Right renal cortex interstitium (tissue), 3 donors: ENCODE measurements at places on chromosomes 7 and 10. TPM values are rescaled to one million over a fixed set of nuclear protein-coding genes. Genes with fewer than 3 reads are reported as not detected.

- DNase-seq, result no peak
Observed at GRCh38 chr7:1944619-1945210, 274.6 kb downstream of the ELFN1 start.

The SPDYE2B gene
- polyA plus RNA-seq, result 0.76 TPM

The LRRC17 gene
- 92.7 TPM for polyA plus RNA-seq

- no peak for DNase-seq
Observed at GRCh38 chr10:131186547-131187253, 124.8 kb downstream of the TCERG1L start.

DNA sequence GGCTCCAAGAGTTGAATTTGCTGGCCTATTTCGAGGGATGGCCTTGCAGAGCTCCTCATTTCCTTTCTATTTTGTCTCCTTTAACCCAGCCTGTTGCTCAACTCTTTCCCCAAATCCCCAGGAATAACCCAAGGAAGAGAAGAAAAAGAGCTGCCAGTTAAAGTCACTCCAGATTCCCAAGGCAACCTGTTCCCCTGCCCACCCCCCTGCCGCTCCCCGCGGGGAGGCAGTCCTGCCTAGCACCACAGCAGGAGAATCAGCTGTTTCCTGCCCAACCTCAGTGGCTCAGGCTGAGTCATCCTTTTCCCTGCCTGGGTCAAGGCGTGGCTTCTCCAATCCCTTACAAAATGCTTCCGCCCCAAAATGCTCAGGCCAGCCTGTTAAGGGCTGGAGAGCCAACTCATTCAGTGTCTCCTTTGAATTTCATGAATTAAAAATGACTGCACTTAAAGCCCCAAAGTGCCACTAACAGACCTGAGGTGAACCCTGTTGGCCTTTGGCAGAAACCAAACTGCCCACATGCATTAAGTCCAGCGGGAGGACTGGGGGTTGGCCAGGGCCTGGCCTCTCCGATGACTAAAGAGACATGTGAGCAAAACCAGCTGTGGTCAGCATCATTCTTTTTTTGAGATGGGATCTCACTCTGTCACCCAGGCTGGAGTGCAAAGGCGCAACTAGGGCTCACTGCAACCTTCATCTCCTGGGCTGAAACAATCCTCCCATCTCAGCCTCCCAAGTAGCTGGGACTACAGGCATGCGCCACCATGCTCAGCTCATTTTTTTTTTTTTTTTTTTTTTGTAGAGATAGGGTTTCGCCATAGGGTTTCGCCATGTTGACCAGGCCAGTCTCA is 83.2 kb upstream of the KIF5B start:
- DNase-seq, result no peak

GRCh38 chr7:88027724-88028123 is 93.7 kb downstream of the ADAM22 start:
- DNase-seq, result no peak

DNA sequence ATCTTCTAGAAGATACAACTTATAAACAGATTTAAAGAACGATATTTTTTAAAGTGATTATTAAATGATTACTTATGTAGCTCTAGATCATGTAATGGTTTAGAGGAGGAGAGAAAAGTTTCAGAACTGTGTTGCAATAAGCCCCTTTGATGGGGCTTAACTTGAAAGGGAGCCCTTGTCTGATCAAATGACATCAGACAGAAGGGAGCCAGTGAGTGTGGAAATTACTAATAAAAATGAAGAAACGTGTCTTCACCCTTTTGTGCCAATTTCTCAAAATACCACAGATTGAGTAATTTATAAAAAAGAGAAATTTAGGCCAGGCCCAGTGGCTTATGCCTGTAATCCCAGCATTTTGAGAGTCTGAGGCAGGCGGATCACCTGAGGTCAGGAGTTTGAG is 318.2 kb downstream of the EXOC4 start:
- DNase-seq, result no peak

DNA sequence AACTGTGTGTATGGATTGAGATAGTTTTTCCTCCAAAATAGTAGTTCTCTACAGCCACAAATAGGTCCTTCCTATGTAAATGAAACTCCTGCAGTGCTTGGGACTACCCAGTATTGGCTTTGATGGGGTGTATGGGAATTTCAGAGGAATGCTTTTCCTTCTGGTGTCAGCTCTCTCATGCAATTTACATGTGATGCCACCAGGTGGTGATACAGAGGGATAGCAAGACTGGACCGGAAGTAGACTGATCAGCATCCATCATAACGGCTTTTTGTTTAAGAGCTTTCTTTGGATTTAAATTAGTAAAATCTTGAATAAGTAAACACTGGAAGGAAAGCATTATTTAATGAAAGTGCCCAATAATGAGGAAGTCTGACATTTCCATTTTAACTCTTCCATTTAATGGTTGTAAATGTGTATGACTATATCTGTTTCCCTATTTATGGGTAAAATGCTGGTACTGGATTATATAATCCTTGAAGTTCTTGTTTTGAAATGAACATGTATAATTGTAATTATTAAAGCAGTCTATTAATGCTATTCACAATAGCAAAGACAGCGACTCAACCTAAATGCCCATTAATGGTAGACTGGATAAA is 22.7 kb downstream of the DYNC1I1 start:
- DNase-seq, result no peak

GRCh38 chr7:84549409-84549808 is 354.8 kb upstream of the SEMA3A start:
- no peak for DNase-seq

- DNase-seq, result no peak
Observed at GRCh38 chr10:99467236-99467999, 37.0 kb upstream of the GOT1 start.

The ANKRD61 gene
- polyA plus RNA-seq, result 0.54 TPM

The PAX2 gene
- polyA plus RNA-seq, result 133 TPM

The KCNK18 gene
- not detected for polyA plus RNA-seq
